Suprapubic skin (tissue), 4 donors: ENCODE measurements at places on chromosomes 13 and 19.

DNA sequence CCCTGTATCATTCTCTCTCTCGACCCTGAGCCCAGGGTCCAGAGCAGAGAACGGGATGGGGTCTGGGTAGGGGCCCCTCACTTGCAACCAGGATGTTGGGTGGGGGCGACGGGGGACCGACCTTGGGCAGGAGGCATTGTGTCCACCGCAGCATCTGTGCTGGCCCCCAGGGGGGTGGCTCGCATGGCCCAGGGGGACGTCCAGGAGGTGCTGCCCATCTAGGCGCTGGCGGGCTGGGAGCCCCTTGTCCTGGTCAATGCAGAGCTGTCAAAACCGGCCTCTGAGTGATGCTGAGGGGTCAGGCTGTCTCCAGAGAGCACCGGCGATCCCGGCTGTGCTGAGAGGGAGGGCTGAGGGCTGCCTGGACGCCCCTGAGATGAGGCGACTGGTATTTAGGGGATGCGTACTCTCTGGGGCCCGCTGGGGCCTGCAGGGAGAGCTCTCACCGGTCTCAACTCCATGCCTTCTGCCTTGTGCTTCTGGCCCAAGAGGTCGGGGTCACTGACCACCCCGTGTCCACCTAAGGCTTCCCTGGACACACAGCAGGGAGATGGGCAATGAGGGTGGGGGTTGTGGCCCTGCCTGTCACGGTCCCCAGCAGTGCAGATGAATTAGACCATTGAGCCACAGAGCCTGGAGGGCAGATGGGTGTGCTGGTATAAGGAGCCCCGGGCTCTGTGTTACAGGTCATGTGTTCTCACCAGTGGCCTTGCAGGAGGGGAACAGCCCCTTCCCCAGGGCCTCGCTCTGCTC is 8.6 kb downstream of the RPS9 start:
- DNase-seq, result no peak

- no peak for DNase-seq
Measured at GRCh38 chr13:63546524-63546923, 2130.9 kb upstream of the PCDH20 start.

DNA sequence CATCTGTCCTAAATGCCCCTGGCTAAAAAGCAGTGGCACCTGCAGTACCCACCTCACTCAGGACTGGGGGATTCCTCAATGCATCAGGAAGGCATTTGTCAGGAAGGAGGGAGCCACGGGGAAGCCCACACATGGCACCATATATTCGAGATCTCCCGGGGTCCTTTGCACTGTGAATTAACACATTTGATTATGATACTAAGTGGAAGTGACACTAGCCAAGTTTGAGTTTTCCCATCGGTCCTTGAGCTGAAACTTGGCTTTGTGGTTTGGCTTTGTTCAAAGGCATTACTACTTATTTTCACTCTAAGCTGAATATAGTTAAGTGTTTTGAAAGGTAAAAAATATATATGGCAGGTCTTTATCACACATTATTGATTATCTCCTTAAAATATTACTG is 168.7 kb upstream of the MYO16 start:
- DNase-seq, result no peak

GRCh38 chr19:32350471-32350865 is 5.1 kb downstream of the ZNF507 start:
- no peak for DNase-seq

DNA sequence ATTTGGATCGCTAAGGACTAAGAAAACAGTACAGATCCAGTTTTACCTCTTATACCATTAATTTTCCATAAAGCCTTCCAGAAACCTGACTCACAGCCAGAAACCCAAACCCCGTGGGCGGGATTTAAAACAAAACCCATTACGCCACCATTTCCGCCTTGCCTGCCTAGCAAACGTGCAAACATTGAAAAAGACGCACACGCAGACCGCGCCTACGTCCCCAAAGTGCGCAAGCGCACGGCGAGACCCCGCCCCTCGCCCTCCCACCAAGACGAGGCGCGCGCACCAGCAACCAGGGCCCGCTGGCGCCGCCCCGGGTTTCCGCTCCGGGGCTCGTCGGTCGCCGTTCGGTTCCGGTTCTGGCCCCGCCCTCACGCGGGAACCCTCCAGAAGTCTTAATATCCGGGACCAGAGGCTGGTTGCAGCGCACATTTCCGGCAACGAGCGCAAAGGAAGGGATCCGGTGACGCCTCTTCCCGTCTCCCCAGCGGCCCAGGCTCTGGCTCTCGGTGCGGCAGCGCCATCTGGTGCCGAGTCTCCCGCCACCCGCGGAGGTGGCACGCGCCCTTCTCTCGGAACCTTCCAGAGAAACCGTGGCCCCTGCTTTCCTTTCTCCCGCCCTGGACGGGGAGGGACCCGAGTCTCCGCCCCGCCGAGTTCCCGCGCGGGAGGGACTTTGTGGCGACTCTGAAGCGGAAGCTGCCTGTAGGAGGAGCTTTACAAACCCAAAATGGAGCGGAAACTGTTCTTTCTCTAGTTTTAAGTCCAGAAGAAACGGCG is 256.9 kb upstream of the STARD13 start:
- DNase-seq, result peak; percentile 99

DNA sequence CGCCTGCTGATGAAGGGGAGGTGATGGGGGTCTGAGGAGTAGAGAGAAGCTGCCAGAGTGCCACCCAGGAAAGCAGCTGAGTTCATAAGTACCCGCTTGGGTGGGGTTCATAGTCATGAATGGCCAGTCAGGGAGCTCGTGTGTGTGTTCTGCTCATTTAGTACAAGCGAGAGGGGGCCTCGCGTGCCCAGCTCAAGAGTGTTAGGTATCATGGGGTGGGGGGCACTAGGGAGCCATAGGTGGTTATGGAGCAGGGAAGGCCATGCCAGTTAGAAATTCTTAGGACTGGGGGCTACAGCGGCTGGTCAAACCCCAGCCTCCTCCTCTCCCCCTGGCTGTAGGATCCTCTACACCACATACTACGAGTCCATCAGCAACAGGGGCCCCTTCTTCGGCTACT is 46.8 kb downstream of the CD320 start:
- no peak for DNase-seq

GRCh38 chr13:30148786-30149185 is 158.6 kb downstream of the KATNAL1 start:
- no peak for DNase-seq

DNA sequence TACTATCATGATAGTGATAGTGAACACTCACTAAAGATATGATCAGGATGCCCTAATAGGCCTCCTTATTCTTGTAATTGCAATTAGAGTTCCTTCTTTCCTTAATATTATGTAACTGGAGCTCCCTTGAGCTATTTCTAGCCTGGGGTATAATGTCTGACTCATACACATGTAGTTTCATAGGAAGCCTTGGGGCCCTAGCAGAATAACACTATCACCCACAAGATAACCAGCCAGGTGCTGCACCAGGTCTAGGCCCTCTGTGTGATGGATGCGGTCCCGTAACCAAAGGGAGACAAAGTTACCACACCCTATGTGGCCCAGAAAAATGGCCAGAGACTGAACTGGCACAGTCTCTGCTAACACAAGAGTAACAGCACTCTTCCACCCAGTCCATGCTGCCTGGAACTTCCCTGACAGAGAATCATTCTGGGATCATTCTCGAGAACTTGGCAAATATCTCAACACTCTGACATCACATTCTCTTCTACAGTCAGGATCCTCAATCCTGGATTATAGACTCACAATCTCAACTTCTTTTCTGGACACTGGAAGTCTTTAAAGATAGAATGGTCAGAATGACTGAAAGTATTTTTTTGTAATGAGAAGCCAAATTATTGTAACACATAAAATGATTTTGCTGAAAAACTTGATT is 32.6 kb upstream of the IGFL4 start:
- no peak for DNase-seq

- DNase-seq, result no peak
Measured at GRCh38 chr19:5607318-5608275, 15.0 kb downstream of the SAFB2 start.

GRCh38 chr13:98930151-98930591 is 47.7 kb downstream of the DOCK9 start:
- DNase-seq, result no peak

- no peak for DNase-seq
Measured at GRCh38 chr13:112451512-112452379, 75.6 kb downstream of the SPACA7 start.

GRCh38 chr13:33721724-33722123 is 96.2 kb upstream of the RFC3 start:
- no peak for DNase-seq

- no peak for DNase-seq
Measured at GRCh38 chr19:30634996-30635975, 263.1 kb downstream of the ZNF536 start.
